CD4-positive, alpha-beta T cell treated with Interferon gamma for 1 hour (primary cell): ENCODE measurements at places on chromosomes 1 and 21.

GRCh38 chr1:108016451-108016920 is 51.5 kb upstream of the VAV3 start:
- no peak for DNase-seq

DNA sequence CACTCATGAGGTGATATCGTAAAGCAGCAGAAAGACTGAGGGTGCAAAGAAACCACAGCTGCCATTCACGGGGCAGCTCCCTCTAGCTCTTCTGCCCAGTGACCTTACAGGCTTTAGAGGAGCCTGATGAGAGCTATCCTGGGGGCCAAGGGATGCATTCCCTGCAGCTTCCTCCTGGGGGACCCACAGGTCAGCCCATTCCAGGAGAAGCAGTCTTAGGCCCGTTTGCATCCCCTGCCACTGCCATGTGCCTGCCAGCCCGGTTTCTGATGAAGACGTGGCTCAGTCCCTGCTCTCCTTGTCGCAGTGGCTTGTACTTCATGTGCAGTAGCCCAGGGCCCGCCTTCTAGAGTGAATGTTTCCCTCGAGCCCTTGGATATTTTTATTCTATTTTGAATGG is 22.8 kb downstream of the ATP5PO start:
- no peak for DNase-seq

GRCh38 chr21:46005081-46005480 is 23.5 kb downstream of the COL6A1 start:
- no peak for DNase-seq

DNA sequence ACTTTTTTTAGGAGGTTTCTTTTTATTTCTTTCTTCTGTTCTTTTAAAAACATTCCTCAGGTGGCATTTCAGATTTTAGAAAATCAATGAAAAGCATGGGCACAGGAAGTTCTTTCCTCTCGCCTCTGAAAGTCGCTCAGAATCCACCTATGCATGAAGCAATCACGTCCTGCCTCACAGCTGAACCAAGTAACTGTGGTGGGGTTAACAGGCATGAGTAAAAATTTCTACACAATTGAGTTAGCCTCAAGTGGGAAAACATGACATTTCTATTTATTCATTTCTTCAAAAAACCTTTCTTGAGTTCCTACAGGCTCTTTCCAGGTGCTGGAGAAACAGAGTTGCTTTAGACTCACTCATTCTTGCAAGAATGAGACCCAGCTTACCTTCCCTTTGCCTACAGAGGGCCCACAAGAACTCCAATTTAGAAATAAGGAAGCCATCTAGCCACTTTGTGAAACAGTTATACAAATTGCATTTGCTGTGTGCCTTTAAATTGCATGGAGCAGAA is 508.9 kb upstream of the PKN2 start:
- no peak for DNase-seq

GRCh38 chr21:15363921-15364320 is 299.1 kb upstream of the NRIP1 start:
- DNase-seq, result no peak

DNA sequence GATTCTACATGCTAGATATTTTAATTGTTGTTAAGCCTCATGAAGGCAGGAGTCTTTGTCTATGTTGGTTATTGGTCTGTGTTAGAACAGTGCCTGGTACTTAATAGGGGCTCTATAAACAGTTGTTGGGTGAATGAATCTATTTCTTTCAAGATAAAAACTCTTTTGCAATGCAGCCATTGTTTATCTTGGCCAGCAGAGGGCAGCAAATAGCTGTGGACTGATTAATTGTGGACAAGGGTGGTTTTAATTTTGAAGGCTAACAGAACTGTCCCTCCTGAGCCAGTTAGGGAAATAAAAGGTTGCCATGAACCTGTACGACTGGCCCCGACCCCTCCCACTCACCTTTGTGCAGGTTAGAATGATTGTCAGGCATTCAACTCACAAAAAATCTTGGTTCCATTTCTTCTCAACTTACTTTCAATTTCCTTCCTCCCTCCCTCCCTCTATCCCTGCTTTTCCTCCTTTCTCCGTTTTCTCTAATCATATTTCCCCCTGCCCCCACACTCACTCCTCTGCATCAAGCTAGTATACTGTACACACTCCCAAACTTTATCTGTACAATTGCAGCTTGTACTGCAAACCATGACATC is 66.3 kb upstream of the DIRAS3 start:
- peak; percentile 24 for DNase-seq

GRCh38 chr1:59244891-59245290 is 52.0 kb upstream of the FGGY start:
- DNase-seq, result no peak

DNA sequence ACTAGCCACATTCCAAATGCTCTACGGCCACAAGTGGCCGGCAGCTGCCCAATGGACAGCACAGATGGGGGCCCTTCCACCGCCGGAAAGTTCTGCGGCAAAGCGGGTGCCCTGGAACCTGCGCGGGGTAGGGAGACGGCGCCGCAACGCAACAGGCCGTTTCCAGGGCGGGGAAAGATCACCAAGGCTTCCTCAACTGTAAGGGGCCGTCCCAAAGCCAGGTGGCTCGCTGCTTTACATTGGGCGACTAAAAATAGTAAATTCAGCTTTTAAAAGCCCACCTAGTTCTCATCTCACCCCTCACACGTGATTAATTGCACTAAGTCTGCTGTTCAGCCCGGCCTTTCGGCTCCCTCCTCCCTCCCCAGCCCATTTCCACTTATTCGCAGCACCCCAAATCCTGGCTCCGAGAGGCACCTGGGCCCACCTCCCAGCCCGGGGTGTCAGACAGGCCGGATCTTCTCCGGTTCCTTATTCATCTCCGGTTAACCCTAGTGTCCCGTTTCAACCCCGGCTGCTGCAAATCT is 643 bp downstream of the CFAP298 start:
- DNase-seq, result no peak

- DNase-seq, result no peak
Measured at GRCh38 chr1:179001451-179001850, 24.2 kb upstream of the FAM20B start.

DNA sequence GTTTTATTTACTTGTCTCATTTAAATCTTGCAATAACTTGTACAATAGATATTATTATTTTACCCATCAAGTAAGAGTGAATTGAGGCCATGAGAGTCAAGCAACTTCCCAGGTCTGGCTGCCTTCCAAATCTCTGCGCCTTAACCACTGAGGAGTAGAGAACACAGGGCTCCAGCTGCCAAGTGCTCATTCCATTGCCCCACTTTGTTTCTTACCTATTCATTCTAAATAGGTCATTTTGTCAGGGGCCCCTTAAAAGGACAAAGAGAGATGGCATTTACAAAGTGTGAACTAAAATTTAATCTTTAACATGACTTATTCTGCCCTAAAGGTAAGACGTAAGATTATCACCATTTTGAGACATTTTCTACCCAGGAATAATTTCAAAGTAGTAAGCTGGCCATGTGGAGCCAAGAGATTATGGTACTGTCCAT is 3.5 kb downstream of the PPP1R15B start:
- no peak for DNase-seq

GRCh38 chr1:91803847-91804545 is 82.0 kb downstream of the TGFBR3 start:
- DNase-seq, result peak; percentile 72

DNA sequence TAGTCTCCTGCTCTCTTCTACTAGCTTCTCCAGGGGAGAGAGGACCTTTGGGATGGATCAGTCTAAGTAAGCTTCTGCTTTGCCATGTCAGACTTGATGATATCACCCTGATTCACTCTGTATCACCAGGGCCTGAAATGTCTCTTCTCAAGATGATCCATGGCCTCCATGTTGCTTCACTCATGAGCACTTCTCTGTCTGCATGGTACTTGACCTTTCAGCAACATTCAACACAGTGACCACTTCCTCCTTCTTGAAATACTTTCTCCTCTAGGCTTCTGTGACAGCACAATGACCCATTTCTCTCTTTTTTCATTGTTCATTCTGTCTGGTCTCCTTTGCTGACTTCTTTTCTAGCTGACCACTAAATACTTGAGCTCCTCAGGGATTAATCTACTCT is 35.3 kb upstream of the NGF start:
- DNase-seq, result no peak

- no peak for DNase-seq
Measured at GRCh38 chr1:178528228-178528952, 15.5 kb downstream of the TEX35 start.
